Right ventricle myocardium inferior (tissue), 1 donor: ENCODE measurements at places on chromosomes 1 and 21. TPM values are rescaled to one million over a fixed set of nuclear protein-coding genes. Genes with fewer than 3 reads are reported as not detected.

The CRYAA gene
- total RNA-seq: not detected

DNA sequence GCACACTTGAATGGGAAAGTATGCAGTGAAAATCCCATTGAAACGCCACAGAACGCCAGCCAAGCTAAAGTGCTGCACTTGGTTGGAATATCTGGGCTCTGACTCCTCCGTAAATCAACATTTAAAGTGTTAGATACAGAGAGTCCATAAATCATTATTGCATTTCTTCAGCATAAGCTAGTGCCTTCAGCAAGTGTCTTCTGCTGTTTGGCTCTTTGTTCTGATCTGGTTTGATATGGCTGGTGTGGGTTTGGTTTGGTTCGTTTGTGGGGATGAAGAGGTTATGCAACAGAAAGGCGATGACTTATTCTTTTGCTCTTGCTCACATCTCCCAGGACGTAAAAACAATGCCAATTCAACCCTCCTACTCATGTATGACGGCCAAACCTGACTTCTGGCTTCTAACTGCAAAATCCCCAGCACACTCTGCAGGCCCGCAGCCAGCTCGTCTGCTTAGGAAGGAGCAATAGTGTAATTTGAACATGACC lies 121.8 kb upstream of the ERG start:
- DNase-seq: peak; percentile 87

DNA sequence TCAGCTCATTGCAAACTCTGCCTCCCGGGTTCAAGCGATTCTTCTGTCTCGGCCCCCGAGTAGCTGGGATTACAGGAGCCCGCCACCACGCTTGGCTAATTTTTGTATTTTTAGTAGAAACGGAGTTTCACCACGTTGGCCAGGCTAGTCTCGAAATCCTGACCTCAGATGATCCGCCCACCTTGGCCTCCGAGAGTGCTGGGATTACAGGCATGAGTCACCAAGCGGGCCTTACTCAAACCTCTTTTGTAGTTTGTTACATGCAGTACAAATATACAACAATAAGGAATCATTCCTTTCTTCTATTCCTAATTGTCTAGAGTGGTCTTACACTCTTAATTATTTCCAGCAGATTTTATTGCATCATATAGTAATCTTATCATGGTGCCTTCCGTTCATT lies 16.6 kb downstream of the SPATA17 start:
- no peak for DNase-seq

DNA sequence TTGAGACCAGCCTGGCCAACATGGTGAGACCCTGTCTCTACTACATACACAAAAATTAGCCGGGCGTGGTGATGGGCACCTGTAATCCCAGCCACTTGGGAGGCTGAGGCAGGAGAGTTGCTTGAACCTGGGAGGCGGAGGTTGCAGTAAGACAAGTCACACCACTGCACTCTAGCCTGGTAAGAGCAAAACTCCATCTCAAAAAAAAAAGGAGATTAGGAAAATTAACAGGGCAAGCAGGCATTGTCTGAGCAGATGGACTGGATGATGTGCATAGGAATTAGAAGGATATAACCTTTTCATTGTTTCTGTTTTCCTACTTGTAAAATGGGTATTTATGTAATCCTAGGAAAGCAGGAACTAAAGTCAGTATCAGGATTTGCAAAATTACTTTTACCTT lies 15.6 kb downstream of the TARDBP start:
- no peak for DNase-seq

The DDX59 gene
- total RNA-seq: 12.7 TPM

GRCh38 chr1:190376044-190376443 lies 101.6 kb downstream of the BRINP3 start:
- no peak for DNase-seq

- no peak for DNase-seq
Measured at GRCh38 chr1:112518186-112518585, 9.4 kb downstream of the WNT2B start.

The AMPD1 gene
- not detected for total RNA-seq

The FH gene
- 235 TPM for total RNA-seq

GRCh38 chr1:71738910-71739309 lies 543.4 kb downstream of the NEGR1 start:
- no peak for DNase-seq

GRCh38 chr1:70890408-70890807 lies 157.2 kb downstream of the PTGER3 start:
- no peak for DNase-seq

DNA sequence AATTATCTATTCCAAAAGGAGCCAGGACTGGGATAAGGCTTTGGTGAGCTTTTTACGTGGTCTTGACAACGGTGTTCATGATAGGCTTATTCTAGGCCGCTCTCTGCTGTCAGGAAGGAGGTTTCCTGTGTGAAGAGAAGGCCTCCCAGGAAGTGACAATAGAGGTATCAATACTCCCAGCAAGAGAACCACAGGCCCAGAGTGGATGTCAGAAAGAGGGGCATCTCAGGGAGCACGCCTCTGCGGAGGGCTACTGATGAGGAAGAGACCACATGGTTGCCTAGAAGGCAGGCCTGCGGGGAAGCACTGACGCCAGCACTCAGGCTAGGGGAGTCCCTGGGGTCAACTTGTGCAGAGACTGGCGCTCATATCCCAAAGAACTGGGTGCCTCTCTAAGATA lies 60.4 kb downstream of the ITPKB start:
- no peak for DNase-seq
